ENCODE measurements at places on chromosomes 6 and 20.

DNA sequence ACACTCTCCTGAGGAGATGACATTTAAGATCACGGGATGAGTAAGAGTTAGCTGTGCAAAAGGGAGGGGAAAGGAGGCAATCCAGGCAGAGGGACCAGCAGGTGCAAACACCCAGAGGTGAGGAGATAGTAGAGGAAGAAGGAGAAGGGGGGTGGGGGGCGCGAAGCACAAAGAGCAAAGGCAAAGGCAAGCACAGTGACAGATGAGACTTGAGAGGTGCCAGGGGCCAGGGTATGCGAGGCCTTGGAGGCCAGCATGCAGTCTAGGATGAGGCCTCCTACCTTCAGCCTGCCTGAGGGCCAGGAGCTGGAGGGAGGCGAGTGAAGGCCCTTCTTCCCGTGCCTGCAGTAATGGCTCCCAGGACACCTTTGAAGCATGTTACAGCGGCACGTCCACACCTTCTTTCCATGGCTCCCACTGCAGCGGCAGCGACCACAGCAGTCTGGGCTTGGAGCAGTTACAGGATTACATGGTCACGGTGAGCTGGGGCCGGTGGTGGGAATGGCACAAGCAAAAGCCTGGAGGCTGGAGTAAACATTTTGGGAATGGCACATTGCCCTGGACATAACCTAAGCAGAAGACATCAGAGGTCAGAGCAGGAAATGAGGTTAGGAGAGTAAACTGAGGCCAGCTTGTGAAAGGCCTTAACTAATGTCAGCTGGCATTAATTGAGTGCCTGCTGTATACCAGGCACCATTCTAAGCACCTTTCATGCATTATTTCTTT, 18.6 kb downstream of the CCM2L start:
- DNase-seq, result peak; percentile 62

GRCh38 chr6:11772109-11772825, 6.3 kb downstream of the ADTRP start:
- DNase-seq, result no peak

- DNase-seq, result no peak
Measured at GRCh38 chr6:153167061-153167891, 36.2 kb upstream of the RGS17 start.

DNA sequence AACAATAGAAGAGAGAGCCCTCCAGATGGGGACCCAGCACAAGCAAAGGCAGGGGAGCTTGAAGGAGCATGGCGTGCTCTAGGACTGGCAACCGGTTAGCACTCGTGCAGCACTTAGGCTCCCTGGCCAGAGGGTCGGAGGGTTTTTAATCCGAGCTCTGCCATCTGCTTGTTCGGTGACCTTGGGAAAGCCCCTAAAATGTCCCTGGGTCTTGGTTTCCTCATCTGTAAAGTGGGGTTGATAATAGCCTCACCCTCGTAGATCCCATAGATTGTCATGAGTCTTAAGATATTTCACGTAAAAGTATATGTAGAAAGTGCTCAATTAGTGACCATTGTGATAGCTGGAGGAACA, 16.6 kb upstream of the HCK start:
- no peak for DNase-seq

DNA sequence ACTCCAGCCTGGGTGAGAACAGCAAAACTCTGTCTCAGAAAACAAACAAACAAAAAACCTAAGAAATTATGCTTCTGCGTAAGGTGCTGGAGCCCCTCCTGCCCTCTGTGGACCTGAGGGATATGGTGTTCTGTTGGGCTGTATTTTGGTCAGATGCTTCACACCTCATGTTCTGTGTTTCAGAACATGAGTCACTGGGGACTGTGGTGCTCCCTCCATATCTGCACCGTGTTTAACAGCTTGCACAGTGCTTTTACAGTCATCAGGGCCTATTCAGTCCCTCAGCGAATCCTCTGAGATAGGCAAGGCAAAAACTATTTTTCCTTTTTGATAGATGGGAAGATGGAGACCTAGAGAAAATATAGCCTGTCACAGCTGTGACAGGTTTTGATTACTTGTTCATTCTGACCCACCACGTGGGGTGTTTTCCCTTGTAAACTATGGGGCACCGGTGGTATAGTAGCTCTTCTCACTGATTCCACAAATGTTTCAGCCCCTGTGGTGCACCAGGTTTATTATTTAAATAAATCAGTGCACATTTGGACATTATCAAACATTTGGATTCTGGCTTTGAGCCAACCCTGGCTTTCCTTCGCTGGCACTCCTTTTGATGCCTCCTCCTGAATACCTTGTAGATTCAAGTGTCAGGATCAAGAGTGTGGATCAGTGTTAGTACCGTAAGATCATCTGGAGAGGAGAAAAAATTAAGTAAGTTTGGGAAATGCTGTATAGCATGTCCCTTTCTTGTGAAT, 9.6 kb downstream of the TTPAL start:
- no peak for DNase-seq

- DNase-seq, result no peak
Measured at GRCh38 chr20:46327557-46327956, 19.3 kb upstream of the CDH22 start.

DNA sequence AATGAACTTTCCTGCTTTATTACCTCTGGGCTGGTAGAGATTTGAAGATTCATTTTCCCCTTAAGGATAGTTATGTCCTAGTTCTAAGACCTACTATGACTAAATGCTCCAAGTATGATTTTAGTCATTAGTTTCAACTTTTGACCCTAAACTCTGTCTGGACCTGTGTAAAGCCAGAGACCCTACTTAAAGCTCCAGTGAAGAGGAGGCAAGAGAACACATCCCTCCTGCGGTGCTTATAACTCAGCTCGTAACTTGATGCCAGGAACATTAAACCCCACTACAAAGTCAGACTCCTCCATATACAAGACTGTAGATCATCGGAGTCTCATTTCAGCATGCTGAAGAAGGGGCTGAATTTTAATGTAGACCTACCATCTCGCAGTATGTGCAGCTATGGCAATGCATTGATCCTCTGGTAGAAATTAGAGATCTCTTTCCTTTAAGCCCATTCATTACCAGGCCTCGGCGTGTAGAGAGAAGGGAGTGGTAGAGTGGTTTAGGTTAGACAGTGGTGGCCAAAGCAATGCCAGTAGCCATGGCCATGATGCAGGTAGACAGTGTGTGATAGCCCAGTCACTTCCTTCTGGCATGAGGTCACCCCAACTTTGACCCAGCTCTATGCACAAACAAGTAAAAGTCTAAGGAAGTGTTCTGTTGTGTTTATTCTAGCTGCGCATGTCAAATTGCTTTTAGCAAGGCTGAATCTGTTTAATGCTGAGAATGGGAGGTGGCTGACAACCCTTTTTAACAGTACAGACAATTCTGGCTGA, 34.8 kb upstream of the MYB start:
- DNase-seq, result no peak

GRCh38 chr6:162053084-162053483, 674.5 kb downstream of the PRKN start:
- DNase-seq, result no peak

DNA sequence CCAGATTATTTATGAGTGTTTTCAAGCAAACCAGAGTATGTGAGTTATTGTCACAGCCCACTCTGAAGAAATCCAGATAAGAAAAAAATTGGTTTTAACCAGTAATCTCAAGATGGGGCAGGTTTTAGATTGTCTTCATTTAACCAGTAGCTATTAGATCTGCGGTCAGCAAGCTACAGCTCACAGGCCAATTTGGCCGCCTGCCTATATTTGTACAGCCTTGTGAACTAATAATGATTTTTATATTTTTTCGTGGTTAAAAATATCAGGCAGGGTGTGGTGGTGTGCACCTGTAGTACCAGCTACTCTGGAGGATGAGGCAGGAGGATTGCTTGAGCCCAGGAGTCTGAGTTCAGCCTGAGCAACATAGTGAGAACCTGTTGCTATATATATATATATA, 5.0 kb downstream of the FAM209B start:
- DNase-seq, result no peak

GRCh38 chr6:15768999-15769398, 106.2 kb upstream of the DTNBP1 start:
- no peak for DNase-seq

- DNase-seq, result no peak
Measured at GRCh38 chr6:170221753-170222400, 69.0 kb downstream of the DLL1 start.

DNA sequence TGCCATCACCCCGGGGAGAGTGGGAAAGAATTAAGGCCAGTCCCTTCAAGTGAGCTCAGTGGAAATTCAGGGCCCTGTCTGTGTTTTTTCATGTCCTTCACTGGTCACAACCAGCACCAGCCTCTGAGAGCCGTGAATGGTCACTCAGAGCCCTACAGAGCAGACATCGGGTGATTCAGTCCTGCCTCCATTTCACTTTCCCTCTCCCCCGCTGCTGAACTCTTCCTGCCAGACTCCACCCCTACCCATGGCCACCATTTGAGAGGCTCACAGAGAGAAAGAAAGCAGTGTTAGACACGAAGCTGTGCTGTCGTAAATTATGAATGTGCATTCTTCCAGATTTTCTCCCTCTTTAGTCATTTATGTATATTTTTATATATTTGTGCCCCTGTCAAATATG, 5.4 kb downstream of the R3HDML start:
- no peak for DNase-seq

DNA sequence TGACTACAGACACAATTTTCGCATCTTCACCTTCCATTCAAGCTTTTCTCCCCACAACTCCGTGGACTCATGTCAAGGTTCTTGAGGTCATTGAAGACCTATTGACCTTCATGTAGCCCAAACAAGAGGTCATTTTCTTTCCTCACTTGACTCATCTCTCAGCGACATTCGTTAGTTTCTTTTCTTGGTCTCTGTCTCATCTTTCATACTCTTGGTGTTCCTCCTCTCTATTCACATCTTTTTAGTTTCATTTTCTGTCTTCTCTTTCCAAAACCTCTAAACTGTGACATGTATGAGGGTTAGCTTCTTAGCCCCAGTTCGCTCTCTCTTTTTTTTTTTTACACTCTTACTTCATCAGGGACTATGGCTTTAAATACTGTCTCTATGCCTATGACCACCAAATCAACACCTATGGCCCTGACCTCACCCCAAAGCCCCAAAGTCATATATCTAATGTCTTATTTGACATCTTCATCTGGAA, 128.6 kb upstream of the BACH2 start:
- no peak for DNase-seq

DNA sequence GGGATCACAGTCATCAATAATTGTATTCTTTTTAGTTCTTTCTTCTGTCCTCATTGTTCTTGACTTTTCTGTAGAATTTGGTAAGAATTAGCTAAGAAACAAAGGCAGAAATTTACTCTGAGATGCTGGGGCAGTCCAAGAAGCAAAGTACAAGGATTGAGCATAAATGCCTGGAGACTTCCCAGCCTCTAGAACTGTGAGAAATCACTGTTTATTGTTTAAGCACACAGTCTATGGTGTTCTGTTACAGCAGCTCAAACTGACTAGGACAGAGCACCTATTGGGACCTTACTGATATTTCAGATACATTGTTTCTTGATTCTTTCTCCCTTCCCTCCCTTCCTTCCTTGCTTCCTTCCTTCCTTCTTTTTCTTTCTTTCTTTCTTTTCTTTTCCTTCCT, 192.7 kb upstream of the SLC35B3 start:
- DNase-seq, result no peak

- no peak for DNase-seq
Measured at GRCh38 chr20:43925215-43925614, 10.6 kb downstream of the TOX2 start.

DNA sequence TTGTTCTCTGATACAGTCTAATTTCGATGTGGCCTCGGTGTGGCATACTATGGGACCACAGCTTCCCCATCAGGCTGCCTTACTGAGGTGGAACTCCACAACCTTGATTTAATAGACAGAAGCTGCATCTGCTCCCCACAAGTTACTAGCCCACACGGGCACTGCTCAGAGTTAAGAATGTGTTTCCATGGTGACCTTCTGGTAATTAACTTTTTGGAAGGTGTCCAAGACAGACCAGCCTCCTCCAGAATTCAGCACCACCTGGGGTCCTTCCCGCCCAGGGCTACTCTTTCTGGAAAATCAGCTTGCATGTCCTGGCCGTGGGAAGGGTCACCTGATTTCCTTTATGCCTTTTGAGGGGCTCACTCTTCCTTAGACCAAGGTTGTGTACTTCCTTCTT, 48.7 kb upstream of the CDH4 start:
- no peak for DNase-seq

- no peak for DNase-seq
Measured at GRCh38 chr6:39608652-39609345, 116.4 kb downstream of the KIF6 start.

DNA sequence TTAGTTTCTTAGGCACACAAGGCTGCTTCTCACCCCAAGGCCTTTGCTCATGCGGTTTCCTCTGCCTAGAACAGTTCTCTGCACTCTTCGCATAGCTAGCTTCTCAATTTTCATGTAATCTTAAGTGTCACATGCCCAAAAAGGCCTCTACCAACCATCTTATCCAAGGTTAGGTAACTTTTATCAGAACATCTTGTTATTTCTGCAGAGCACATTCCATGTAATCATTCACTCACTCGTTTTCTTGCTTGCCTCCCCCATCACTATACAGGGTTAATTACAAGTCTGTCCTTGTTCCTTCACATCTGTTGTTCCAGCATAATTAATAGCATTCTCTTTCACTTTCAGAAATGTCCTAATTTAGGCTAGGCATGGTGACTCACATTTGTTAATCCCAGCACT, 53.8 kb downstream of the NCOA6 start:
- DNase-seq, result no peak

GRCh38 chr6:44735630-44735963, 348.1 kb downstream of the CDC5L start:
- DNase-seq, result no peak

GRCh38 chr20:12914804-12915203, 94.0 kb upstream of the SPTLC3 start:
- DNase-seq, result no peak

- peak; percentile 24 for DNase-seq
Measured at GRCh38 chr6:143183666-143184065, 123.0 kb downstream of the AIG1 start.

DNA sequence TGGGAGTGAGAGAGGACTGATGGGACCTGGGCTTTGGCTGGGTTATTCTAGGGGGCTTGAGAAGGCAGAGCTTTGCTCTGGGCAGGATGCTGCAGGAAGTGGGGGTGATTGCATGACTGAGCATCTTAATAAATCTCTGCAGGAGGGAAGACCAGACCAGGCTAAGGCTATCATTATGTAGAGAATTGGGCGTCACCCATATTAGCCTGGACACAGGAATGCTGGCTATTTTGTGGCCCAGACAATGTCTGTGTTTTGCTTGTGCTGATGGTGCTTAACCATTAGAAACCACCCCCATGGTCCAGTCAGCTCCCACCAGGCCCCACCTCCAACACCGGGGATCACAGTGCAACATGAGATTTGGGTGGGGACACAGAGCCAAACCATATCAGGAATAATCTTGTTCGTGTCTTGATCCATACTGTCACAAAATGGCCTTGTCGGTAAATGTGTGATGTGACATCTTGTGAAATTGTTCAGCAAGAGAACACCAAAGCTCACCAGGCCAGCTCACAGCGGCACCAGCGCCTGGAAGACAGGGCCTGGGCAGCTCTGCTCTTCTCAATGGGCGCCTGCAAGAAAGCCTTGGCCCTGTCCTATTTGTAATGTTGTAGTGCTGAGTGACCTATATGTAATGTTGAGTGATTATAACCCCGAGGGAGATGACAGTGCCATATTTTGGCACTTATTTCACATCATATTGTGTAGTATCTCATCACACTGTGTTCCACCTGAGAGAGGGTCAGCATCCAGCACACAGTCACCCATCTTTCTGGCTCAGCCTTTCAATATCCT, 211.8 kb downstream of the QKI start:
- DNase-seq, result no peak

All from cerebellum (tissue), 4 donors.